ENCODE measurements at places on chromosomes 5 and 9.

GRCh38 chr5:105993027-105993426 is 1677.7 kb downstream of the EFNA5 start:
- ATAC-seq, result no peak

- no peak for ATAC-seq
Measured at GRCh38 chr5:15695215-15695731, 195.3 kb downstream of the FBXL7 start.

GRCh38 chr9:115980502-115980901 is 173.1 kb upstream of the PAPPA start:
- ATAC-seq, result no peak

- no peak for ATAC-seq
Measured at GRCh38 chr5:15031180-15031579, 159.6 kb upstream of the ANKH start.

DNA sequence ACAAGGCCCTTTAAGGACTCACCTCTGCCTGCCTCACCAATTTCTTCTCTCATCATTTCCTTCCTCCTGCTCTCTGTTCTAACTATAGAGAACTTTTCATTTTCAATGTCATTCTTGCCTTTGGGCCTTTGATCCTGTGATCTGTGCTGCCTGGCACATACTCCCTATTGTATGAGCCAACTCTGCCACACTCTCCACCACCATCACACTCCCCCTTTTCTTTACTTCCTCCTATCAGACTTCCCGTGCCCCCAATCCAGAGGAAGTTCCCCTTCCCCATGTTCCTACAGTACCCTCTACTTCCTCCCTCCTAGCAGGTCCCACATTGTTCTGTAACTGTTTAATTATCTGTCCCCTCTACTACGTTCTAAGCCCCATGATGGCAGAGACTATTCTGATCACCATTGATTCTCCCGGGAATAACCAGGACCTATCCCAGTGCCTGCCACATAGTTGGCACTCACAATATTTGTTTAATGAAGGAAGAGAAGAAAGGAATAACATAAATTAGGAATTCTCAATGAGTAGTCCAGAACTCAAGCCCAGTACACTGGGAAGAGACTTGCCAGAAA is 27.5 kb downstream of the ADAM19 start:
- no peak for ATAC-seq

DNA sequence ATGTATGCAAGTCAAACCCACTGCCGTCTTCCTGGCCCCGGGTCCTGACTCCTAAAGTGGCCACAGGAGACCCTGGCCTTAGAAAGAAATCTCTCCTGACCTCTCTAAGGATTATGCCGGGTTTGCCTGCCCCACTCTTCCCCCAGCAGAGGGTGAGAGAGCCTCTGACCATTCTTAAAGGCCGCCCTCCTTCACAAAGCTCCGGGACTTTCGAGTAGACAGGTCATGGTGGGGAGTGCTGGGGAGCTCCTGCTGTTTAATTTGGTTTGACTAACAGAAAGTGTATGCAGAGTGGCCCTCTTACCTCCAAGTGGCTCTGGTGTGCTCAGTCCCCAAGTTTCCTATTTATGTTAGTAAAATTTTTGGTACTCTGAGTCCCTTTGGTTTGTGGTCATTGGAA is 111.8 kb downstream of the LRRC70 start:
- no peak for ATAC-seq

DNA sequence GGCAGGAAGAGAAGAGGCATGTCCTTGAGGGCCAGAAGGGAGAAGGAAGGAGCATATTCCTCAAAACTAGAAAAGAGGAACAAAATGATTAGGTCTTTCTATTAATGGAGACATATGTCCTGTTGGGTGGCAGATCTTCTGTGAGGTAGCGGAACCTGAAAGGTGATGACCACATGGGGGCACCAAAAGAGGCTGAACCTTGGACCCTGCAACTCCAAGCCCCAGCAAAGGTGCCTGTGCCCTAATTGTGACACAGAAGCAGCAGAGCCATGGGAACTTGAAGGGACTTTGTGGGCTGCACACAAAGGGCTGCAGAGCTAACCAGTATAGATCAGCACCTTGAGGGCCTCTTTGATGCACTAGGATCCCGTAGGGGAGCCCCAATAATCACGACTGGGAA is 158.0 kb downstream of the BAAT start:
- ATAC-seq, result no peak

DNA sequence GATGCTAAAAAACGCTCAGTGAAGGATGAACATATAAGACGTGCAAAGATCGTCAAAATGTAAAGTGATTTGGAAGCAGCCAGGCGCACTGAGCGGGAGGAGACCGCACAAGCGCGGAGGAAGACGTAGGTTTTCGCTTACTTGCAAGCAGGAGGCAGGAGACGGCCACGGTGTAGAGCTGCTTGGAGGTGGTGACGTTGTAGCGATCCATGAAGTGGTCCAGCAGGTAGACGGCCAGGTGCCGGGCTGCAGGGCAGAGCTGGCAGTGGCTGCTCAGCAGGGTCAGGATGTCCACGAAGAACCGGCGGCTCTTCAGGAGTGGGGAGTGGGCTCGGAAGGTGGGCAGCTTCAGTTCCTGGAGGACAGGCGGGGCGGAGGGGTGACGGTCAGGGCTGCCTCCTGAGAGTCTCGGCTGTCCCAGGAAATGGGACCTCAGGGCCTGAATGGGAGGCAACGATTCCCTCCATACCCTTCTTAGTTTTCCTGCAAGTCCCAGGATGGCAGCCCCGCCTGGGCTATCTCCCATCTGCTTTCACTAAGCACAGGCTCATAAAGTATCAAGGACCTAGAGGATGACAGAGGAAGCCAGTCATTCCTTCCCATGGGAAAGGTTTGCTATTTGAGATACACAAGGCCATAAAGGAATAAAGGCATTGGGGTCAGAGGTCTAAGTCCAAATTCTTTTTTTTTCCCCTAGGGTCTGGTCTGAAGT is 31.8 kb downstream of the CCNJL start:
- ATAC-seq, result no peak

DNA sequence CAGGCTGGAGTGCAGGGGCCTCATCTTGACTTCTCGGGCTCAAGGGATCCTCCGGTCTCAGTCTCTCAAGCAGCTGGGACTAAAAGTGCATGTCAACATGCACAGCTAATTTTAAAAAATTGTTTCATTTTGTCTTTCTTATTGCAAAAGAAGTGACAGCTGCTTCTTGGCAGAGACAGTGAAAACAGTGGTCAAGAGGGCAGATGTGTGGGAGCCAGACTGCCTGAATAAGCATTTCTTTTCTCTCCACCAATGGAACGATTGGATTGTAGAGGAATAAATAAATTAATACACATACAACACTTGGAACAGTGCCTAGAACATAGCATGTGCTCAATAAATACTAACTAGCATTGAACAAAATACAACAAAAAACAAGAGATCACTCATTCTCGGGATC is 27.4 kb upstream of the KIF4B start:
- no peak for ATAC-seq

DNA sequence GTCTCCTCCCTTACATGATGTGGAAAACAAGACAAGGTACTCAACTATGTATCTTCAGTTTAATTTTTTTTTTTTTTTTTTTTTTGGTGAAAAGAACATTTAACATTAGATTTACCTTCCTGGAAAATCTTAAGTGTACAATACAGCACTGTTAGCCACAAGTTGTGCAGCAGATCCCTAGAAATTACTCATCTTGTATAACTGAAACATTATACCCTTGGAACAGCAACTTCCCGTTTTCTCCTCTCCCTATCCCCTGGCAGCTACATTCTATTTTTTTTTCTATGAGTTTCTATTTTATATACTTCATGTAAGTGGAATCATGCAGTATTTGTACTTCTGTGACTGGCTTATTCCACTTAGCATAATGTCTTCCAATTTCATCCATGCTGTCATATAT is 421.9 kb upstream of the FTMT start:
- no peak for ATAC-seq

DNA sequence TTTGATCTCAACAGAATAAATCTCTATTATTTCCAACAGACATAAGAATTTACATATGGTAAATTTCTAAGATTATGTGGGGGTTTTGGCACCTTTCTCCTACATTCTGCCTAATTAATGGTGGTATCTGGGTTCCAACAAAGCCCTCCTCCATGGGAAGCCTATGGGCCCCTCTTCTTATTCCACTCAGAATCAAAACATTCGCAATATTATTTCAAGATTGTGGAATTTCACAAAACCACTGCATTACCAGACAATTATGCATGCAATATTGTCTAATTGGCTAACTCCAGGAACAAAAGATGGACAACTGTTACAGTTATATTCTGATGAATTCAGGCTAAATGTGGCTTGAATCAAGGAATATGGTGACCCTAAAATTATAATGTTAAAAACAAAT is 434.0 kb downstream of the NFIB start:
- no peak for ATAC-seq

DNA sequence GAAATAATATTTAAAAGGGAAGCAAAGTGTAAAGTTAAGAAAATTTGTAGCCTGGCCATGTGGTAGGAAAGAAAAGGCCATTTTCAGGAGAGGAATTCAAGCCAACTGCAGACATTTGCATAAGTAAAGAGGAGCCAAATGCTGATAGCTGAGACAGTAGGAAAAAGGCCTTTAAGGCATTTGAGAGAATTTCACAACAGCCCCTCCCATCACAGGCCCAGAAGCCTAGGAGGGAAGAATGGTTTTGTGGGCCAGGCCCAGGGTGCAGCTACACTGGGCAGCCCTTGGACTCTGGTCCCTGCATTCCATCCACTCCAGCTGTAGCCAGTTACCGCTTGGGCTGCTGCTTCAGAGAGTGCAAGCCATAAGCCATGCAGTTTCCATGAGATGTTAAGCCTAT is 1556.8 kb downstream of the EFNA5 start:
- no peak for ATAC-seq

DNA sequence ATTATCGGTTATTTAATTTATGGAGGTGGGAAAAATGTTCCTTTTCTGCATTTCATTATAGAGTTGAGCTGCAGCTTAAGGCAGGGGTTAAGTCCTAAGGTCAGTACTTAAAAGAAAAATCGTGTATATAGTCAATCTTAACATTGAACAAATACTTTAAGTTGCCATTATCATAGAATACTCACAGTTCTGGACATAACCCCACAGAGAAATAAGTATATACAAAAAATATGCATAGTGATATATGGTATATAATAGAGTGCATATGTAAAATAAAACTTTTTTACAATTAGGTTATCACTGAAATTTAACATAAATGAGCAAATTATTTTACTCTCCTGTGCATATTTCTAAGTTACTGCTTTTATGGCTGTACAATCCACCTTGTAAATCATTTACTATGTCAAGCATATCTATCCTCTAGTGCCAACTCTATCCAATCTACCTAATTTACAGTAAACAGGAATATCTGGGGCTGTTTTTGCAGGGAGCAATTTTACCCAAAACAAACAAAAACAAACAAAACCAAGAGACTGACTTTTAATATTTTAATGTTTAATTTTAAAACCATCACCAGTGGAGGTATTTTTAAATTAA is 28.8 kb downstream of the TTC39B start:
- no peak for ATAC-seq

Data from gastroesophageal sphincter (tissue), 4 donors.